Hepatocyte (in vitro differentiated cells): ENCODE measurements at places on chromosomes 3 and 15. TPM values are rescaled to one million over a fixed set of nuclear protein-coding genes. Genes with fewer than 3 reads are reported as not detected.

GRCh38 chr3:193556841-193557240 is 2.1 kb upstream of the ATP13A4 start:
- DNase-seq, result no peak

Gene CGNL1
- 13.1 and 13.7 TPM in 2 replicates for total RNA-seq

GRCh38 chr3:13846238-13846637 is 33.6 kb downstream of the WNT7A start:
- no peak for DNase-seq

DNA sequence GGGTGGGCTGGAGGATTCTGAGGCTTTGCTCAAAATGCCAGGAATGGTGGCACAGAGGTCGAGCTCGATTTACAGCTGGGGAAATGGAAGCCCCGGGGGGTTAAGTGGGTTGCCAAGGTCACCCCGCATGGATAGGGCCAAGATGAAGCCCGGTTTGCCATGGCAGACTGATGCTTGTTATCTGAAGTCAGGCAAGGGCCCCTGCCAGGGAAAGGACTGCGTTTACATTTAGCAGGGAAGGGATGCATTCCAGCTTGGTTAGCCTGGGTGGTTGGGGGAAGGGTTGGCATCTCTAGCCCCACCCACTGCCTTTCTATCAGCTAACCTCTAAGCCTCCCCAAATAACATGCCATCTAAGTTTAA is 79.0 kb downstream of the RPLP1 start:
- DNase-seq, result no peak

Gene ABTB1
- 4.7 and 8.7 TPM in 2 replicates for total RNA-seq

Gene CCDC54
- not detected in 2 replicates for total RNA-seq

Gene A4GNT
- 0.16 and 0.67 TPM in 2 replicates for total RNA-seq

Gene ACY1
- total RNA-seq, result 114 and 164 TPM in 2 replicates

- DNase-seq, result no peak
Measured at GRCh38 chr3:172501540-172501939, 21.7 kb downstream of the TNFSF10 start.

- DNase-seq, result no peak
Measured at GRCh38 chr3:13157986-13158385, 84.8 kb upstream of the IQSEC1 start.

Gene PPCDC
- total RNA-seq, result 16.4 and 20.8 TPM in 2 replicates

DNA sequence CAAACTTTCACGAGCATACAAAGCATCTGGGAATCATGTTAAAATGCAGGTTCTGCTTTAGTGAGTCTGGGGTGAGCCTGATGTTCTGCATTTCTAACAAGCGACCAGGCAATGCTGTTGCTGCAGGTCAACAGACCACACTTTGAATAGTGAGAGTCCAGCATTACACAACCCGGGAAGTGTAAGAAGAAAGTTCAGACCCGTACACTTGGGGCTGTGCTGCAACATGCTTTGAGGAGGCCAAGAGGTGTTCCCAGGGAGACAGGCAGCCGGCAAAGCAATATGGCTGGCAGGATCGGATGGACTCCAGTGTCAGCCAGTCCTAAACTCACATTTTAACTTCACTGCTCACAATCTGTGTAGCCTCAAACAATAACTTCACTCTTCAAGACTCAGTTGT is 134.2 kb downstream of the LIPC start:
- no peak for DNase-seq

DNA sequence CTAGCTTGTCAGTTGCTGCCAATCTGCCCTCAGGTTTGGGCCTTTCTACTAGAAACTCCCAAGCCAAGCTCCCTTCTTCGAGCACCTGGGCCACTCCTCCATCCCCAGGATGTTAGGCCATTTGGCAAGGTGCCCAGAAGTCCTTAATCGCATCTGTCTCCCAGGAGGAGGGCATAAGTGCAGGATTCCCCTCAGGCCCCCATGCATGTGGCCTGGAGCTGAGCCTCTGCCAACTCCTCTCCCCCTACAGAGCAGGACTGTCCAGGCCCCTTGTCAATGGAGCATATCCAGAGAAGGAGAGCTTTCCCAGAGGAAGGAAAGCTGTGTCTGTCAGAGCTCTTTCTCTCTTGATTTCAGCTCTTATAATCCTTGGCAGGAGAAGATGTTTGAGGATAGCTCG is 182.6 kb upstream of the ROPN1 start:
- DNase-seq, result peak; percentile 18

Gene SPATA12
- total RNA-seq, result 0.08 and 0.10 TPM in 2 replicates

Gene CPNE9
- not detected in 2 replicates for total RNA-seq

GRCh38 chr3:95911767-95912166 is 902.6 kb upstream of the EPHA6 start:
- DNase-seq, result no peak

Gene ESYT3
- total RNA-seq, result 0.60 and 1.1 TPM in 2 replicates

DNA sequence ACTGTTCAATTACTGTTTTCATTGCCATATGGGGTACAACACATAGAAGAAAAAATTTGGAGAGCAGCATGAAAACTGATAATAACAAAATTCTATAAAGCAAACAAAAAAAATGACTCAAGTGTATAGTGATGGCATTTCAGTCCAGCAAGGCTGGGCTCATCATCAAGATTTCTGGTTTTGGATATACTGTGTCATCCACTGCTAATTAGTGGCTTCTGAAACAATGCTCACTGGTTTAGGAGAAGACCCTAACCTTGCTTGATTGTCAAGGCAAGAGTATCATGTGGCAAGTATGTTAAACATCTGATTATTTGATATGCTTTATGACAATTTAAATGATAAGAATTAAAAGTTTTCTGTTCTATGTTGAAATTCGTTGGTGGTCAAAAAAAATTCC is 96.9 kb downstream of the RFX7 start:
- no peak for DNase-seq

GRCh38 chr3:147757866-147758265 is 348.7 kb downstream of the ZIC1 start:
- no peak for DNase-seq

DNA sequence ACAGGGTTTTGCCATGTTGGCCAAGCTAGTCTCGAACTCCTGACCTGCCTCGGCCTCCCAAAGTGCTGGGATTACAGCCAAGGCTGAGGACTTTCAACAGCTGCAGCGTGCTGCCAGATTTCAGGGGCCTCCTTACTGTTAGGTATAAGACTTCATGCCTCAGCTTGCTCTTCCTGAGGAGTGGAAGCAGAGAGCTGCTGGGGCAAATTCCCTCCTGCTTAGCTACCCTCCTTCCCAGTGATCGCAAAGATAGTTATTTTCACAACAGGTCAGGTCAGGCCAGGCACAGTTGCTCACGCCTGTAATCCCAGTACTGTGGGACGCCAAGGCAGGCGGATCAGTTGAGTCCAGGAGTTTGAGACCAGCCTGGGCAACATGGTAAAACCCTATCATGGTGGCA is 2.6 kb upstream of the CPNE9 start:
- DNase-seq, result no peak

GRCh38 chr3:143383421-143383820 is 263.9 kb downstream of the CHST2 start:
- no peak for DNase-seq

DNA sequence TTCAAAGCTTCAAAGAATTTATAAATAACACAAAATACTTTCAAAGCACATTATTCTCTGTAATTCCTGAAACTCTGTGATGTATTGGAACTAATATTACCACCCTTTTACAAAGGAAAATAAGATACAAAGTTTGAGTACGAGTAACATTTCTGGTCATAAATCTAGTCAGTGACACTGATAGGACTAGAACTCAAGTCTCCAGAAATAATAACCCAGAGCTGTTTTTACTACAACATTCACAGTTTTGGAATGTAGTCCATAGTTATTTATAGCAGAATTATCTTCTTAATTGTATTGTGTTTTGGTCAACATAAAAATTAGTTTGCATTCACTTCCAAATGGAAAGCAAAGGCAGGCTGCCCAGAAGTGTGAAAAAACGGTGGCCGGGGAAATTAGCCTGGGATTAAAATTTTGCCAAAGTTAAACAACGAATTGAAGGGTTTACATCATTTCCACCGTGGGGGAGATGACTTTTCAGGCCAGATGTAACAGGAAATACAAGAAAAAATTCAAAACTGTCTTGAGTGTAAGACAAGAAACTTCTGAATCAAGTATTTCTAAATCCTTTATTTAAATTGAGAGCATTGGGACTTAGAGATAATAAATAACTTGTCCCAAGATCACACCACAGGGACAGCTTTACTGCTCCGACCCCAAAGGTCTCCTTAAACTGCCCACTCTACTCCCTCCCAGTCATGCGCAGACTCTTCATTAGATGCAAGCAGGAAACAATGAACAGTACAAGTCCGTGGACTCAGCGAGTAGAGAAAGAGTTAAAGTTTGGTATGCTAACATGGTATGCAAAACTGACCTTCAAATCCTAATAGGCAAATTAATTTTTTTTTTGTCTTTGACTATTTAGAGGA is 74.3 kb upstream of the VGLL4 start:
- peak; percentile 35 for DNase-seq

Gene SI
- total RNA-seq, result 77.3 and 78.4 TPM in 2 replicates

- no peak for DNase-seq
Measured at GRCh38 chr3:147807776-147808175, 398.6 kb downstream of the ZIC1 start.
